ENCODE measurements at places on chromosomes 4 and X. TPM values are rescaled to one million over a fixed set of nuclear protein-coding genes. Genes with fewer than 3 reads are reported as not detected.

Gene ZNF330
- total RNA-seq: 39.5 TPM

GRCh38 chrX:1451661-1452515 is 821 bp downstream of the ASMTL start:
- peak; percentile 18 for DNase-seq

- DNase-seq: no peak
Observed at GRCh38 chrX:46208225-46208854, 336.9 kb downstream of the ZNF674 start.

GRCh38 chr4:26105815-26106699 is 192.0 kb downstream of the SMIM20 start:
- no peak for DNase-seq

- DNase-seq: no peak
Observed at GRCh38 chr4:184807797-184808712, 17.7 kb downstream of the ACSL1 start.

DNA sequence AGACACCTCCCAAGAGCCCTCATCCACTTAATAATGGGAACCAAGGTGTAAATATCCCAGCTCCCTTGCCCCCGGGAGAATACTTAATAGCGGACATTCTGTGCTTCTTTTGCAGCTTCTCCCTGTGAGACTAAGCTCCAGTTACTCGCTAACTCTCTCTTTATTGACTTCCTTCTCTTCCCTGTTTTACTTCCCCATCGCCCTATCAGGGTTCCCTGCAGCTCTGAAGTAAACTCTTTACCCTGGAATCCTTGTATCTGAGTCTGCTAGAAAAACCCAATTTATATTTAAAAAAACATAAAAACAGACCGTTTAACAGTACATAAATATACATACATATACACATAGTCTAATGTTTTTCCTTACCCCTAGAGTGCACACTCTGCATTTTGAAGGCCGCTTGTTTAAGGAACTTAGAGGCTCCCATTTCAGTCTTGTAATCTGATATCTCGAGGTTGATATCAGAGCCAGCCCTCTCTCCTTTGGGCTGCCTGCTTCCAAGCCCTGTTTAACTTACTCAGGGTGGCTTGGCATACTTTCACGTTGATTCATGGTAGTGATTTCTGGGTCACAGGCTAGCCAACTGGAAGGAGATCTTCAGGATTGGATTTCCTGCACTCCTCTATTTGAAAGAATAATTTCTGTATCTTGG is 177.4 kb upstream of the SCML1 start:
- DNase-seq: no peak

DNA sequence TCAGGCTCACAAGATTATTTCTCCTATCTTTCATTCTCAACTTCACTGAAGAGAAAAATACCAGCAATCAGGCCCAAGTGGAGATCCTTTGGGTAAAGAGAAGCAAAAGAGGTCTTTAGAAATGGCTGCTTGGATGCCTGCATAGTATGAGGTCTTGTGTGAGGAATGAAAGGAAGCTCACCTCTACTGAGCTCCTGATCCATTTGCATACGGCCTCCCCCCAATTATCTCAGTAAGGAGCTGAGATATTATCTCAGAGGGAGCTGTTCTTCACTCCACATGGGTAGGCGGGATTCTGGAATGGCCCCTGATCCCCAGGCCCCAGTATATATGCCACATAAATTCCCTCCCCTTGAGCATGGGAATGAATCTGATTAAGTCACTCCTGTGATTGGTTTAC is 75.8 kb downstream of the EVC2 start:
- no peak for DNase-seq

GRCh38 chr4:48575964-48576363 is 85.9 kb downstream of the ZAR1 start:
- DNase-seq: no peak

- DNase-seq: no peak
Observed at GRCh38 chr4:67546004-67546356, 677 bp upstream of the CENPC start.
